ENCODE measurements at places on chromosomes 3 and 15.

GRCh38 chr3:46222435-46223161, 14.5 kb upstream of the CCR1 start:
- DNase-seq, result no peak

DNA sequence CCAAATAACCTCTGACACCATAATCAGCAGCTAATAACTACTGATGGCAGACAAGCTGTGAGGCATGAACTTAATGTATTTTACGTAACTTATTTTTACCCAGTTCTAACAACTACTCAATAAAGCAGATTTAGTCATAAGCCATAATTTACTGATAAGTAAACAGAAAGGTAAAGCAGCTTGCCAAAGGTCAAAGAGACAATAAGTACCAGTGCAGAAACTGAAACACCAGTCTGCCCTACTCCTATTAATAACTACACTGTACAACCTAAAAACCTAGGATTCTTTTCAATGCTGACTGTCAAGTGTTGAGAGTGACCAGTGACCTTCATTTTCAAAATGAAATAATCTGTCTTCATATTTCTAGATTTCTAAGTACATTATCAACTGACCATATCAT, 152.2 kb downstream of the NR2E3 start:
- no peak for DNase-seq

GRCh38 chr3:79767194-79767904, 449 bp downstream of the ROBO1 start:
- DNase-seq, result no peak

- no peak for DNase-seq
Observed at GRCh38 chr3:23806534-23807423, 1.0 kb downstream of the UBE2E1 start.

DNA sequence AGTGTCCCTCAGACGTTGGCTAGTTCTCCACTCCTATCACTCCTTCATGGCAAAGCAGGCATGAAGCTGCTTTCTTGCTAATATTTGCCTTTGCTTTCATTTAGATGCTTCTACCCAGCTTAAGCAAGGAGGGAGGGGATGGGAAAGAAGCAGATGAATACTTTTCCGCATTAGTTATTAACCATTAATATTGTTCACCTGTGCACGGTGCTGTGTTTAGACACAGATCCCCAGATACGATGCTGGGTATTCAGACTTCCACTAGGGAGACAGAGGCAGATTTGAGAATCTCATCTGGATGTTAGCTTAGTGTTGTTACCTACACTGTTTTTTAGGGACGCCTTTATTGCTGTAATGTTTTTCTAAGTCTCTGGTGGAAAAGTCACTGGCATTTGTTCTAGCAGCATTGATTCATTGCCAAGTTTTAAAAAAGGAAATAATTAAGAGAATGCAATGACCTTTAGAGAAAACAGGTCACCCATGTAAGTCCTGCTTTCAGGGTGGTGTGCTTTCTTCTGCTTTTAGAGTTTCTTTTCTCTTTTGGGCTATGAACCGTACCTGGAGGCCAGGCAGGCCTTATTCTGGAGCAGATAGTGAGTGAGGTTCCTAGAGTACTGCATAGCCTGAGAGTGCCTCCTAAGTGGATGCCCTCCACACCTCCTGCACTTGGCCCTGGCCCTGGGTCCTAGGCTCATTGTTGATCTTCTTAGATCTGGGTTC, 55.5 kb downstream of the MYZAP start:
- no peak for DNase-seq

GRCh38 chr3:141846050-141846433, 30.4 kb upstream of the ATP1B3 start:
- DNase-seq, result no peak

DNA sequence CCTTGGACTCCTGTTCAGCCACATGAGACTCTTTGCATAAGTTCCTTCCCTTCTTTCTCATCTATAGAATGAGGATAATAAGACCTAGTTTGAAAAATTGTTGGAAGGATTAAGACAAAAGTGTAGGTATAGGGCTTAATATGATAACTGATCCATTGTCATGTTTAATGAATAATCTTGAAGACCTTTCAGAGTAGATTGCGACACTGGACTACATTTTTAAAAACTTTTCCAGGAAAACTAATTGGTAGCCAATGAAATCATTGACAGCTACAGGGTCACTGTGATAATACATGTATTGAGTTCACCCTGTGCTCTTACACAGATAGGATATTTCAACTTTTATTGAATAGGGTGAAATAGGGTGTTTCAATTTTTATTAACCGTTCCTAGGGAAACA, 78.5 kb upstream of the FBN1 start:
- DNase-seq, result no peak

GRCh38 chr3:120169407-120169806, 75.2 kb upstream of the GSK3B start:
- no peak for DNase-seq

DNA sequence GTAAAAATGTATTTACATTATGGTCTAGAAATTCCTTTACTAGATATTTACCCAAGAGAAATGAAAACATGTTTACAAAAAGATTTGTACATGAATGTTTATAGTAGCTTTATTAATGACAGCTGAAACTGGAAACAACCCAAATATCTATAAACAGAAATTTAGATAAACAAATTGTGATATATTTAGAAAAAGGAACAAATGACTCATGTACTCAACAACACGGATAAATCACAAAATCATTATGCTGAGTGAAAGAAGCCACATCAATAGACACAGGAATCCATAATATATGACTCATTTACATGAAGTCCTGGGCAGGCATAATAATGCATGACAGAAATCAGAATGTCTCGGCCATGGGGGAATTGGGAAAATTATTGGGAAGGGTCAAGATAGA, 1020.2 kb downstream of the SQOR start:
- no peak for DNase-seq

- no peak for DNase-seq
Observed at GRCh38 chr15:81185631-81186295, 10.9 kb upstream of the IL16 start.

DNA sequence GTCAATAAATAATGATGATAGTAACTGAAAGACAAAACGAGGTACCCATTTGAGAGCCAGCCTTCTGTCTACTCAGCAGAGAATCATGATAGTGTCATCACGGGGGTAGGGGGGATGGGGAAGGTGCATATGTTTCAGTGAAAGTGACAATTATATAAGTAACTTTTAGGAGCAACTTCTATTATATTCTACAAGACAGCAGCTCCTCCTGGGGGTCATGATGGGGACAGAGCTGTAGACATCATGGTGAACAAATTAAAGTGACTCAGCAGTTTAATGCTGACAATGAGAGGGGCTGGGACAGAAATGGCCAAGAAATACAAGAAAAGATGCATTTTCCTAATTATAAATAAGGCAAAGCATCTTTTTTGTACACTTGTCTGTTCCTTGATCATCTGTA, 11.8 kb downstream of the CAPN3 start:
- no peak for DNase-seq

DNA sequence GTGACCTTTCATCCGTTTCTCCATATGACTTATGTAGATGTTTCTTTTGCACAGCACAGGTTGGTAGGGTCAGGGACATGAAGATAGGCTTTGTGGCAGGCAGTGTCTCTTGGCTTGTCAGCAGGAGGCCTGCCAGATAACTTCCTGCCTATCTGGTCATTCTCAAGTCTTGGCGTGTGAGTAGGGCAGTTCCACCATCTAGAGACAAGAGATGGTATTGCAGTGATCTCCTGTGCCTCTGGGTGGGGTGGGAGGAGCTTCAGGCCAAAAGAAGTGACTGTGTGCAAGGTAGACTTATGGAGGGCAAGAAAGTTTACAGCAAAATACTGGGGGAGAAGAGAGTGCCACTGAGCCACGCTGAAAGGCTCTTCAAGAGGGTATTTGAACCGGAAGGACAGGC, 11.0 kb downstream of the TEX264 start:
- peak; percentile 62 for DNase-seq

DNA sequence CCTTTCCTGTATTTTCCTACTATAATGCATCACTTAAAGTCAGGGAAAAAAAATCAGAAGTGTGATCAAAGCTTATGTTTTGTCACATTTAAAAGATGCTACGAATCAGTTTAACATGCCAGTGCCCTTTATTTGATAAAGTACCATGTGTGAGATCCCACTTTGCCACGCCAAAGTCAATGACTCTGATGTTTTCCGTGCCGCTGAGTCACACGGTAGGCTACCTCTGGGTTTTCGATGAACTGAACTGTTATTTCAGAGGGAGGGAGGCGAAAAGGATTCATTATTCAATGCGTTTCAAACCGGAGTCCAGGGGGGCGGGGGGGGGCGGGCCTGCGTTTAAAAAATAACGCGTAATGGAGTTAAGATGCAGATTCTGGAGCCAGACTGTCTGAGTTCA, 203.0 kb downstream of the ABHD5 start:
- DNase-seq, result no peak

DNA sequence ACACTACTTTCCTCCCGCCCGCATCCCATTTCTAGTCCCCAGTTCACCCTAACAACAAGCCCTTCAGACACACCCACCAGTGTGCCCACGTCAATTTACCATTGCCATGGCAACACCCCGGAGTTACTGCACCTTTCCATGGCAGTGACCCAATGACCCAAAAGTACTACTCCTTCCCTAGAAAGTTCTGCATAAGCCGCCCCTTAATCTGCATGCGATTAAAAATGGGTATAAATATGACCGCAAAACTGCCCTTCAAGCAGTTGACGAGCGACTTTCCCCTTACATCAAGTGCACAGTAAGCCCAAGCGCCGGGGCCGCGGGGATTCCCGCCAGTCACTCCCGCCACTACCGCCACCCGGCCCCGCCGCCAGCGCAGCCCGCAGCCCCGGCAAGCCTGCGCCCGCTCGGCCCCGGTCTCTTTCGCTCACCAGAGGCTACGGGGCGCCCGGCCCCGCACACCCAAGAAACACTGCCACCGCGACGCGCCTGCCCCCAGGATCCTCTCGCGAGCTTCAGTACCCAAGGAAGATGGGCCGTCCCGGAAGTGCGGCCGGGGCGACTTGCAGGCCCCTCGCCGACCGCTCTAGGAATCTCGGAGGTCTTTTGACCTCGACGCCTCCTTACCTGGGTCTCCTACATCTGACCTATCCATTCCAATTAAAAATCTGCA, 27.2 kb upstream of the ZNF502 start:
- peak; percentile 4 for DNase-seq

GRCh38 chr15:68055224-68055705, 1.1 kb downstream of the PIAS1 start:
- peak; percentile 49 for DNase-seq

DNA sequence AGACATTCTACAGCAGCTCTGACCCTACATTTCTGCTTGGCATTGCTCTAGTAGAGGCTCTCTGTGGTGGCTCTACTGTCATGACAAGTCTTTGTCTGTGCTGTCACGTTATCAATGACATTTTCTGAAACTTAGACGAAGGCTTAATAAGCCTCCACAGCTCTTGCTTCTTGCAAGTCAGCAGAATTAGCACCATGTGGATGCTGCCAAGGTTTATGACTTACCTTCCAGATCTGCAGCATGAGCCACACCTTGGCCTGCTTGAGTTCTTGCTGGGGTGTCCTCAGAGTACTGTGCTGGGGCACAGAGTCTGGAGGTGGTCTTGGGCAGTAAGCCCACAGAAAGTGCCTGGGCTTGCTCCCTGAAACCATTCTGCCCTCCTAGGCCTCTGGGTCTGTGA, 9.8 kb downstream of the RTP1 start:
- no peak for DNase-seq

GRCh38 chr3:3160826-3161225, 18.7 kb downstream of the CRBN start:
- no peak for DNase-seq

- peak; percentile 51 for DNase-seq
Observed at GRCh38 chr3:18740631-18741583, 315.8 kb upstream of the SATB1 start.

DNA sequence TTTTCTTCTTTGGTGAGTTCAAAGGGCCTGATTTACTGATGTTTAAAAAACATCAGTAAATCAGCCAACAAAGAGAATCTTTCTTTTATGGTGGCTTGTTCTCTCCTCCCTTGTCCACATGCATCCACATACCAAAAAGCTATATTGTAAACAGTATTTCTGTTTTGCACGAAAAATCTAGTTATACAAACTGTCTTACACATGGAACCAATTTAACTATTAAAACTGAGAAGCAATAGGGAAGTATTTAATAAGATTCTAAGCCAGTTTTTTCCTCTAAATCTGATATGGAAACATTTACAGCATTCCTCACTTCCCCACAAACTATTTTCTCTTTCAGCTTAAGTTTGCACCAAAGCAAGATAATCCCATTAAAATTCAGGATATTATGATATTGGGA, 110.8 kb upstream of the ICE2 start:
- no peak for DNase-seq

DNA sequence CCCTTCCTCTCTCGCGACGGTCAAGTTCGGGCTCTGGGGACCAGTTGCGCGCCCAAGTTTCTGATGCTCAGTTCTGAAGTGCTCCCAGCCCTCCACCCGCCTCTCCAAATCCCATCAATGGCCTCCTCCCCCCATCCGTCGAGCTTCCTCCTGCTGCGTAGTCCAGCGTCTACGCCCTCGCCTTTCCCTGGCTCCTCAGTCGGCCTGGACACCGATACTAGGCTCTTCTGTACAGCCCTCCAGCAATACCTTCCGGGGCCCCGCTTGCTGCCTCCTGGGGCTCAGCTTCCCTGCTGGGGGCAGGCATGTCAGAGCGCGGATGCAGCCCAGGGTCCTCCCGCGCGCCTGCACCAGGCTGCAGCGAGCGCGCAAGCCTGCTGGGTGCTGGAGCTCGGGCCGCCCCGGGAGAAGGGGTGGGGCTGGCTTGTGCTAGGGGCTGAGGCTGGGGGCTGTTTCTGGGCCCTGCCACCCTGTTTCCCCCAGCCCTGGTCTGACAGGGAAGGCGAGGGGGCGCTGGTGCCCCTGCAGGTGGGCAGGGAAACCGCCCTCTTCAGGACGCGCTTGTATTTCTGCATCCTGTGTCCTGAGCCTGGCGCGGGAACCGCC, 353.3 kb upstream of the SUCLG2 start:
- DNase-seq, result no peak

GRCh38 chr3:114176890-114177289, 2.0 kb downstream of the DRD3 start:
- DNase-seq, result no peak

DNA sequence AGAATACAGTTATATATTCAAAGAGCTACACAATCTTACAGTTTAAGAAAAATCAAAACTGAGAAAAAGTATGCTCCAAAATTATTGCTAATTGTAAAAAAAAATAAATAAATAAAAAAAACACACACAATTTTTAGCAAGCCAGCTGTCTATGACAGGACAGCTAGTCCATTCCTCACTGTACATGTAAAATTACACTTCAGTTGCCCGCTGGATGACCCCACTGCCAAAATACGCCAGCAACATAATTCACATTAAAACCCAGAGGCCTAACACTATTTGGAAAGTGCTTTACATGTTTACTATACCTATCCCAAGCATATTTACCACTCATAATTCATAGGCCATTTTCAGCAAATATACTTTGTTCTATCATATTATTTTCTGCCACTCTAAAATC, 5.8 kb downstream of the MYO9A start:
- no peak for DNase-seq

DNA sequence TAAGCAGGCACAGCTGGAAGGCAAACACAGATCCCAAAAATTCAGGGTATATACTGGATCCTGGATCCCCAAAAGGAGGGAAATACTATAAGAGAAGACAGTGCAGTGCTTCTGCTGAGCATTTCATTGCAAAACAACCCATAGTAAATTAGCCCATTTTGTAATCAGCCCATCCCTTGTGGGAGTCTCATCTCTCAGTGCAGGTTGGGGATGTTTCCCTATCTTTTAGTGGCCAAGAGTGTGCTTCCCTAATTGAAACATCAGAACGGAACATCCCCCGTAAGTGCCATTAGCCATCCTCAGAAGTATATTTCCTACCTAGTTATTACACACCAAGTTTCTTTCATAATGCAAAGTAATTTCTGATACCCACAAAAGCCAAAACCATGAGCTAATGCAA, 11.2 kb upstream of the MTMR14 start:
- DNase-seq, result no peak

All from T follicular helper cell (primary cell).